Lung (tissue), 17 donors: ENCODE measurements at places on chromosomes 1 and 21. TPM values are rescaled to one million over a fixed set of nuclear protein-coding genes. Genes with fewer than 3 reads are reported as not detected.

DNA sequence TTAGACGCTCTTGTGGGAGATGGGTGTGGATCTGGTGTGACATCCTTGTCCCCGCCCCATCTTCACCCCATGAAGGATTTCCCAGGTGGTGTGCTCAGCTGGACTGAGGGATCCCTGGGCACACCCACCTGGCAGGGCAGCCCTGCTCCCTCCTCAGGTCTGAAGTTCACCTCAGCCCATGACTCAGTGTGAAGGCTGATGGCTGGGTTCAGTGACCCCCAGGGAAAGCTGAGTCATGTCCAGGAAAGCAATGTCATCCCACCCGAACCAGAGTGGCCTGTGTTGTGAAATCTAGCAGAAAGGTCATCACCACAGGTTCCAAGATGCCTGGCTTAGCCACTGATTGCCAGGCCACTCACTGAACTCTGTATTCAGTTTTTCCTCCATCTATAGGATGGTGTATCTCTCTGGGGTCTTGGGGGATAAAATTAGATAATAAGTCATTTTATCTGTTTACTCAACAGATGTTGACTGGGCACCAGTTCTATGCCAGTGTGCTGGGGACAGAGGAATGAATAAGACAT is 97.7 kb upstream of the JUN start:
- DNase-seq, result no peak

DNA sequence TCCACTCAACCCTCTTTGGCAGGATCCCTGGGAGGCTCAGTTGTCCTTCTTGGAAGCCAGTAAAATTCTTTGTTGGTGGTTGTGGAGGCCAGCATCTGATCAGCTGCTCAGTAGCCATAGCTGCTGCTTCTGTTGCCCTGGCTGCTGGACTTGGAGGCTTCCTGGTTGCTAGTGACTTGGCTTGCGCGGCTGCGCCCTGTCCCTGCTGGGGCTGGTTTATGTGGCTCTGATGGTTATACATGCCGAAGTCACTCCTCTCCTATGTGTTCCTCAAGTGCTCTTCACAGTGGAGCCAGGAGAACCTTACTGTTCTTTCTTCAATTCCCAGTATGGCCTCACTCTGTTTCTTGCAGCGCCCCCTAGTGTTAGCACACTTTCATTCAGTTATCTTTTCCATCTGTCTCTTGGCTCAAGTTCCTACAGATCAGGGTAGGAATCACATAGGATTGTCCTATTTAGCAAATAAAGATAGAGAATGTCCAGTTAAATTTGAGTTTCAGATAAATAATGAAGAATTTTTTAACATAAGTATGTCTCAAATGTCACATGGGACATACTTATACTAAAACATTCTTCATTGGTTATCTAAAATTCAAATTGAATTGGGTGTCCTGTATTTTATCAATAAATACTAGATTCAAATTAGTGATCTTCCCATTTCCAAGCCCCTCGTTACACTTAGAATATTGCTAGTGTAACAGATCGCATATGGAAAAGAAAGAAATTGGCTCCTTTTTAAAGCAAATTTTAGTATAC is 176.5 kb downstream of the TGFB2 start:
- DNase-seq, result no peak

- DNase-seq, result no peak
Observed at GRCh38 chr1:171134204-171134923, 43.7 kb downstream of the FMO3 start.

DNA sequence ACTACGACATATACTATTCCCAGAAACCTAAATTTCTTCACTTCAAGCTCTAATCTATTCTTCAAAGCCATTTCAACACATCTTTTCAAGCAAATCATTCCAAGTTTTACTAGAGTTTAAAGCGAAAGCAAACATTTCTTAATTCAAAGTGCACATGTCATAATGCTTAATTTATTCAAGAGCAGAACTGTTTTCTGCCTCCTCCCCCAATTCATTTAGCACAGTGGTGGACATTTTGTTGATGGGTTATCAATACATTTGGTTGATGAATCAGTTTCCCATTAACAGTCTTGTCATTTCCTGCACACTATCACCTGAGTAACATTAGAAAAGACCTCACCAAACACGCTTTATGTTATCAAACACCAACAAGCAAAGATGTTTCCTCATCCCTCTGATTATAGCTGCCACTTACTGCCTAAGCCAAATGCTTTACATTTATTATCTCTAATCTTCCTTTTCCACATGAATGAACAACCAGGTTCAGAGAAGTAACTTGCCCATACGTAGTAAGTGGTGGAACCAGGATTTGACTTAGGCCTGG is 2.0 kb downstream of the SRSF4 start:
- DNase-seq, result peak; percentile 9

DNA sequence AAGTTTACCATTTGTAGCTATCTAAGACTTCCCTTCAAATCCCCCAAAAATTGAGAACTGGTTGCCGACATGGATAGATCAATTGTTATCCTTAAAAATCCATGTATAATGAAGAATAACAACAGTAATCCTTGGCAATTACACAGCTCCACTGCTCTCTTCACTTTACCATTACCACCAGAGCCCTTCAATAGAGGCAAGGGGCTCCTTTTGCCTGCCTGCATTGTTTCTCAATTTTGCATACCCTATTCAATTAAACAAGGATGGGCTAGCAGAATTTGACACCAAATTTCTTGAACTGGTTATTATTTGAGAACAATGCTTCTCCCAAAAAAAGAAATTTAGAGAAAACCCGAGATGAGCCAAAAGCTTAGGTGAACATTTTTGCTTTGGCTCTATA is 387.8 kb upstream of the PKN2 start:
- no peak for DNase-seq

DNA sequence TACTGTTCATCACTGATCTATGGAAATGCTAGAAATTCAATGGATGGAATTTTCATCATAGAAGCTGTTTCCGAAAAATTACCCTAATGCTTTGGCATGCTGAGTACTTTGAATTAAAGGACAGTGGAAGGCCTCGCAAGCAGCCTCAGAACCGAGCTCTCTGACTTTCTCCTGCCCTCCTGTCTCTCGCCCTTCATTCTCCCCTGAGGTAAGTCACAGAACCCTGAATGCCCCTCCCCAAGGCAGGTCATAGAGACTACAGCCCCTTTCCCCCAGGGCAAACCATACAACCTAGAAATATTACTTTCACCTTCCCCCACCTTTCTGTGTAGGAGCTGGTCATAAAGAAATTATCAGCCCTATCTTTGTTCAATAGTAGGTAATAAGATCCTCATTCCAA is 74.8 kb downstream of the LRIG2 start:
- no peak for DNase-seq

DNA sequence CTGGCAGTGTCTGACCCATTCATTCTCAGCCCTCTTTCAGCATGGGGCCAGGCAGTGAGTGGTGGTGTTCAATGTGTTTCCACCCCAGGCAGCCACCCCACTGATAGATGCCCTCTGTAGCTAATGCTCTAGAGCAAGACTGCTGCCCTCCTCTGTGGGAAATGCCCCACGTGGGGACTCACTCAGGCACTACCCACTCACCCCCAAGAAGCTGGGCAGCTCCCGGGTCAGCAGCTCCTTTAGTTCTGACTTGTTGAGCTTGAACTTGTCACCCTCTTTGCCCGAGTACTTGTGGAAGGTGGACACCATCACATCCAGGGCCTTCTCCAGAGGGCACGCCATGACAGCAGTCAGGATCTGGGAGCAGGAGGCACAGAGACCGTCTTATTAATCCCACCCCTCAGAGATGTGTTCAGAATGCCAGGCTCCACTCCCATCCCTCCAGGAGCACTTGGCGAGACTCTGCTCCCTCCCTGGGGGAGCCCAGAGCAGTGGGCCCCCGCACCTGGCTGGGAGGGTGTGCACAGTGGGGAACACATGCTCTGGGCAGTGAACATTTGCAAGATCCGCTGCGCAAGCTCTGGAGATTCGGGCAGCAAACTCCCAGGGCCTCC is 1.0 kb downstream of the S100A4 start:
- DNase-seq, result no peak

DNA sequence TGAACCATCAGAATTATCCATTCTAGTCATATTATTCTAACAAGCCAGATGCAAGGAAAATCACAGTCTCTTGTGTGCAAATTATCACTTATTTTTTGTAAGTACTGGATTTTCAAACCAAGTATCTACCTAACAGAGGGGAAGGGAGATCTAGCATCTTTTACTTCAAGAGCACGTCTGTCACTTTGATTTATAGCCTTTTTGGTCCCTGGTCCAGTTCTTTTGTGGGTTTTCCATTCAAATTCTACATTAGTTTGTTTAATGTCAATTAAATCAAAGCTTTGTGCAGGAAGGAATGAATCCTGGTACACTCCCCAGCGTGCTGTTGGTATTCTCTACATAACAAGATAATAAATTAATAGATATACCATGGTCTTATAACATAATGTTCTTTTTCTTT is 43.6 kb downstream of the ERG start:
- no peak for DNase-seq

DNA sequence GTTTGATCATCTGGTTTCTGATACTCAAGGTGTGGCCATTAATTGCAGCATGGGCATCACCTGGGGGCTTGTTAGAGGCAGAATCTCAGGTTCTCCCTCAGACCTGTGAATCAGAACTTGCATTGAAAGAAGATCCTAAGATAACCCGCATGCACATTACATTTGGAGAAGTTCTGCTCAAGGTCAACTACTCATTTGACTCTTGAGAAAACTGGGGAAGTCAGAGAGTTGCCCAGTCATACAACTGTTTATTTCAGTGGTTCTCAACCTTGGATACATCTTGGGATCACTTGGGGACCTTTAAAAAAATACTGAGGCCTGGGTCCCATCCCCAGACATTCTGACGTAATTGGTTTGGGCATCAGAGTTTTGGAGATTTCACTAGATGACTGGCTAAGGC is 30.5 kb downstream of the CAMTA1 start:
- no peak for DNase-seq

DNA sequence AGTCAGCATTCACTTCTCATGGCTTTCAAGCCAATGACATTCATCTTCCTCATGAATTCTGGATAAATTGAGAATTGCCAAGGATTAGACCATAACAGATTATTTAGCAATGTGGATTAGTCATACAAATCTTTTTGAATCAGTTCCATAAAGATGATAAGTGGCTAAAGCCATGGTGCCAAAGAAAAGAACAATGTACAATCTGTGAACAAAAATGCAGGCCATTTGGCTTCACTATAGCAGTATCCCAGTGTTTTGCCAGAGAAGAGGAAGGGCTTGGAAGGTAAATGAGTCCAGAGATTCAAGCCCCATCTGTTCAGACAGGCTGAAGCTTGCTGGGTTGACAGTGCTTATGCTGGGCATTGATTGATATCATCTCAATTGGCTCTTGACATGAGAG is 376.4 kb upstream of the LRRC7 start:
- no peak for DNase-seq

GRCh38 chr1:20185834-20186782 is at the start of the genes PLA2G2C and UBXN10:
Gene PLA2G2C, minus strand, starts transcription at chr1:20186518. Its CDS starts 9,155 bp downstream, at chr1:20177363.
Gene UBXN10, plus strand, starts transcription at chr1:20186096. Its CDS starts 4,466 bp downstream, at chr1:20190562.
- peak; percentile 79 for DNase-seq

DNA sequence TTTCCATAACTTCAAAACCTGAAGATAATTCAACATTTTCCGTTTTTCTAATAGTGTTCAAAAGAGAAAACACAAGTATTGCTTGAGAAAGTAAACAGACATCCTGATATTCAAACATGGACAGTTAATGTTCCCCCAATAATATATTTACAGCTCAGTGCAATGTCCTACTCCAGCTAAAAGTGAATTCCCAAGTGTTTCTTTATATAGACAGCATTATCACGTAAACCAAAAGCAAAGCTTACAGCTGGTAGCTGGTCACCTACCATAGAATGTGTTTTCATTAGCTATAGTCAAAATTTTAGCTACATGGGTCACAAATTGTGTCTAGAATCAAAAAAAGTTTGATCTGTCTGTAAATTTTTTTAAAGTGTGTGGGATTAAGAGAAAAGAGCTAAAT is 34.9 kb downstream of the WLS start:
- DNase-seq, result no peak

GRCh38 chr1:220484135-220484534 is 43.8 kb upstream of the MARK1 start:
- DNase-seq, result no peak

GRCh38 chr1:109107785-109108184 is 6.1 kb upstream of the ELAPOR1 start:
- no peak for DNase-seq

- DNase-seq, result no peak
Observed at GRCh38 chr21:27674041-27674615, 707.2 kb upstream of the ADAMTS5 start.

DNA sequence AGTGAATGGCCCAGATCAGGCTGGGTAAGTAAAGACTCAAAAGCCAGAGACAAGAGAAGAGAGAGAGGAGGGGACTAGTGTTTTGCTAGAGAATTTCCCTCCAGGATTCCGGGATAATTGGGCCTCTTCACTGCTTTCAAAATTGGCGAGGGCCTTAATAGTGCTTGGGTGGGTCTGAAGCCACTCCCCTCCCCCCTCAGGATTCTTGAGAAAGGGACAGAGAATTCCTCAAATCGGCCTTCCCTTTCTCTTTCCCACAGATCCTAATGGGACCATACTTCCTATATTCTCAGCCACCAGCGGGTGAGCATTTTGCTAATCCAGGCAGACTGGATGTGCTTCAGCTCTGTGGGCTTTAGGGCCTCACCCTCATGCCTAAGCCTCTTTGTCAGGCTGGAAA is 11.9 kb downstream of the SFN start:
- no peak for DNase-seq

GRCh38 chr1:169869426-169869825 is 24.3 kb downstream of the SCYL3 start:
- no peak for DNase-seq

DNA sequence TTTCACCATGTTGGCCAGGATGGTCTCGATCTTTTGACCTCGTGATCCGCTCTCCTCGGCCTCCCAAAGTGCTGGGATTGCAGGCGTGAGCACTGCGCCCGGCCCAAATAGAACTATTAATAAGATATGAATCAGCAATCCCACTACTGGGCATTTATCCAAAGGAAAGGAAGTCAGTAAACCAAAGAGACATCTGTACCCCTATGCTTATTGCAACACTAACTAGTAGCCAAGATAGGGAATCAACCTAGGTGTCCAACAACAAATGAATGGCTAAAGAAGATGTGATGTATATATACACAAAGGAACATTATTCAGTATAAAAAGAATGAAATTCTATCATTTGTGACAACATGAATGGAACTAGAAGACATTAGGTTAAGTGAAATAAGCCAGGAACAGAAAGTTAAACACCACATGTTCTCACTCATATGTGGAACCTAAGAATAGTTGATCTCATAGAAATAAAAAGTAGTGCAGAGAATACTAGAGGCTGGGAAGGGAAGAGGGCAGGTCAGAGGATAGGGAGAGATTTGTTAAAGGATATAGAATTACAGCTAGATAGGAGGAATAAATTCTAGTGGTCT is 48.8 kb downstream of the XPR1 start:
- DNase-seq, result no peak

The IL20 gene
- not detected for total RNA-seq

The OR2M3 gene
- total RNA-seq, result not detected

The OR2T11 gene
- total RNA-seq, result not detected

The JUN gene
- total RNA-seq, result 144 TPM
